Frontal cortex (tissue), 4 donors: ENCODE measurements at places on chromosomes 4 and X. TPM values are rescaled to one million over a fixed set of nuclear protein-coding genes. Genes with fewer than 3 reads are reported as not detected.

DNA sequence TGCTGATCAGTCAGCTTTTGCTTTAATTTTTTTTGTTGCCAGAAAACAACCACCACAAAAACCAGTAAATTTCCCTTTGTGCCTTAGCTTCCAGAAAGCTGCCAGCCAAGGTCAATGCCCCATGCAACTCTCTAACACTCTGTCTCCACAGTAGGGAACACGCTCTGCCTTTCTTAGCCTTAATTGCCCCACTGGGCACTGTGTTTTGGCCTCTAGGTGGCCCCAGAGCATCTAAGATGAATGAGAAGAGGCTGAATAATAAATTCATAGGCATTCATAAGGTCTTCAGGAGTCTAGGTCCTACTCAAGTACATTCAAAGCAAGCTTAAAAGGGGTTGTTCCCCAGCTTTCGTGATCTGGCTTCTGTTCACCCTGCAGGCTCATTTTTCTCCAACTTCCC lies 57.7 kb upstream of the PASD1 start:
- DNase-seq = no peak

GSX2 gene
- total RNA-seq = 3.3 TPM

GRCh38 chr4:94545296-94545695 lies 93.6 kb downstream of the PDLIM5 start:
- DNase-seq = no peak

DNA sequence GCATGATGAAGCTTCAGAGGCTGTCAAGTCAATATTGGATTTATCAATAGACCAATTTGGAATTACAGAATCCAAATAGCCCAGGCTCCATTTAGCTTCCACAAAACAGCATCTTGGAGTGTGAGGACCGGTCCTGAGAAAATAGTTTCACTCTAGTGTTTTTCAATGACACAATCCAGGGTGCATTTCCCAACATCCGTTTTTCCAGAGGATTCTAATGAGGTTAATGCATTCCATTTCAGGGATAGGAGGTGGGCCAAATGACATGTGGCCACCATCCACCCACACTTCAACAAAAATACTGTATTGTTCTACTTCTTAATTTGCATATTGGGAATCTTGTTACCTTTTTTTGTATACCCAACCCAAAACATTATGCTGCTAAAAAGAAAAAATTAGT lies 229.8 kb upstream of the LDB2 start:
- no peak for DNase-seq

DNA sequence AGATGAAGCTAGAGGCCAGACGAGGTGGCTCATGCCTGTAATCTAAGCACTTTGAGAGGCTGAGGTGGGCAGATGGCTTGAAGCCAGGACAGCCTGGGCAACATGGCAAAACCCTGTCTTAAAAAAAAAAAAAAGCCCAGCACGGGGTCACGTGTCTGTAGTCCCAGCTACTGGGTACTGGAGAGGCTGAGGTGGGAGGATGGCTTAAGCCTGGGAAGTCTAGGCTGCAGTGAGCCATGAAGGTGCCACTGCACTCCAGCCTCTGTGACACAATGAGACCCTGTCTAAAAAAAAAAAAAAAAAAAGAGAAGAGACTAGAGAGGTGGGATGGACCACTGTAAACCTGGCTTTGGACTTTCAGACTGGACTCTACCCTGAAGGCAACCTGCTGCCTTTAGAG lies 10.7 kb upstream of the LRBA start:
- no peak for DNase-seq

S100G gene
- total RNA-seq = not detected

MAGEB17 gene
- not detected for total RNA-seq

GRCh38 chr4:9867751-9868425 lies 86.5 kb downstream of the DRD5 start:
- DNase-seq = no peak

- no peak for DNase-seq
Measured at GRCh38 chr4:138488533-138488932, 246.4 kb upstream of the SLC7A11 start.

DNA sequence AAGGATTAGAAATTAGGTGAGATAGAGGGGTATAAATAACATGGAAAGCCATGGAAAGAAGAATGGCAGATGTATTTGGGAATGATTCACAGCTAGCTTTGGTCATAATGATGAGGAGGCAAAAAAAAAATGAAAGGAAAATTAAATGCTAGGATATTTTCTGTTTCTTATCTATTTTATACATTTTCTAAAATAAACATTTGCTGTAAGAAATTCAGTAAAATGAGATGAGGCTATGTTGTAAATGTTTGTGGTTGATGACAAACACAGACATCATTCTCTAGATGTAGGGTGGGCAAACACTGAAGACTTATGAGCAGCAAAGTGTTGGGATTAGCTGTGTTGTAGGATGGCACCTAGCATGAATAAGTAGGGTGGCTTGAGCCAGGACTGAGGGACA lies 407.1 kb downstream of the IL15 start:
- no peak for DNase-seq

MEPE gene
- 1.2 TPM for total RNA-seq

TMSB15A gene
- 220 TPM for total RNA-seq

DNA sequence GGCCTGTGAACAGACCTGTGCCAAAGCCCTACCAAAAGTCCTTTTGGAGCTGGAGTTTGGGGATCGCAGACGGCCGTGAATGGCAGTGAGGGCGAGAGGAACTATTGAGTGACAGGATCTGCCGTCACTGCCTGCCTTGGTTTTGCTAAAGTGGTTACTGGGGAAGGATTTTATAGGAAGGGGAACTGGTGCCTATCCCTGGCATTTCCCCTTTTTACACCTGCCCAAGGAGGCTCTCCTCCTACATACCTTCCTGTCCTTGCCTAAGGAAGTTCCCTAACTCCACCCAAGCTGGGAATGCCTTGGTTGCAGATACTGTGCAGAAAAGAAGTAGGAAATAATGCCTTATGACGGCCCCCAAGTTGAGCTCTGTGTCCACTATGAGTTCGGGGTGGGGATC lies 14.5 kb downstream of the LONRF3 start:
- DNase-seq = no peak

DNA sequence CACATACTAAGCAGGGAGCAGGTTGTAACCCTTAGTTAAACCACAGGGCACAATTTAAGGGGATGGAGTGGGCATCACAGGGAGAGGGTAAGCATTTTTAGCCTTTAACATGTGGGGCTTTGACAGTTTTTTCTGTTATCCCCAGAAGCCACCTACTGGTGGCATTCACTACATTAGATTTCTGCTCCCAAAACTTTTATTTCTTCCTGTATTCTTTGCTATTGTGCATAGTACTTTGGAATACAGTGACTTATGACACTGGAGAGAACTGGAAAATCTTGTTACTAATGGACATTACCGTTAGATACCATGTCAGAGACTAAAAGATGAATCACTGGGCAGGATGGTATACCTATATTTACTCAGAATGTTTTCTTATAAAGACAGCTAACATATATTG lies 7.3 kb downstream of the TRIM75 start:
- DNase-seq = no peak

ATP1B4 gene
- total RNA-seq = not detected

DNA sequence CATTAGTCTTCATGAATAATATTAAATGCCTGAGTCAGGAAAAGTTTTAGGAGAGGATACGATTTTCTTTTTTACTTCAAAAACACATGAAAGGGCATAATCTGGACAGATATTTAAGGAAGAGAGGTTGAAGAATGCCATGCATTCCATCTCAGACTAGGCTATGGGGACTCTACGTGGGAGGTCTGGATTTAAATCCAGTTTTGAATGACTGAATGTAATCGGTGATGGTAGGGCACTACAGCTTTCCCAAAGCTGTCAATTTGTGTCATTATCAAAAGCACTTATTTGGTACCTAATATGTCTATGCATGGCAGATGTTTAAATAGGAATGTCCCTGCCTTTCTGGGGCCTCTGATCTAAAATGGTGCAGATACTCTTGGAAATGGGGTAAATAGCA lies 59.3 kb upstream of the RPL34 start:
- no peak for DNase-seq

GRCh38 chrX:106564986-106565385 lies 46.8 kb upstream of the RADX start:
- no peak for DNase-seq
